ENCODE measurements at places on chromosomes 1 and 21.

- no peak for DNase-seq
These were observed 16.7 kb downstream of the CAMTA1 start for GRCh38 chr1:6801966-6802365.

DNA sequence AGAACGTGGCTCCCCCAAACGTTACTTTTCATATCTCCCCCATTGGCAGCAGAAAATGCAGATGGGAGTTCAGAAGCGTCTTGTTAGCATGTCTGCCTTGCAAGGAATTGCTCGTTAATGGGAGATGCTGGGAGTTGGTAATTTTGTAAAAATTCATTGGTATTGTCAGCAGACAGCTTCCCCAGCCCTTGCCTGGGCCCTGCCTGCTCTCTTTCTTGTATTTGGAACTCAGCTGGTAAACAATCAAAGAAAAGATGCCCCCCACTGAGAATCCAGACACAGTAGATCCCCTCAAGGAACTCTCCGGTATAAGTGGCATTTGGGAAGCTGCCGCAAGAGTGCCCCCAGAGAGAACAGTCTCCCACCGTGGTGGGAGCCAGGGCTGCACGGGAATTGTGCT is 94.4 kb upstream of the IGSF21 start:
- no peak for DNase-seq

GRCh38 chr21:14589855-14590563 is 43.9 kb upstream of the SAMSN1 start:
- no peak for DNase-seq

DNA sequence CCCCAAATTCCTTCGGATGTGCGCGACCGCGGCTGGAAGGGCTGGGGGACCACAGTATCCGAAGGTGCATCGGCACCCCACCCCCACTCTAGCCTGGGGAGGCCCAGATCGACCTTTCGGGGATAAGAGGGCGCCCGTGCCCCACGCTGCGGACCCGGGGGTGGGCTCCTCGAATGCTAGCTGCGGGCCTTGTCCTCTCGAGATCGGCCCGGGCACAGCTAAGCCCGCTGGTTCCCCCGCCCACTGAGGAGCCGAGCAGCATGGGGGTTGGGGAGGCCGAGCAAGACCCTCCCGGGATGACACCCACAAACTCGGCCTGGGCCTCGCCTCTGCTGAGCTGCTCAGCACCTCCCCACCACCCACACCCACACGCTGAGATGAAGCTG is 653 bp upstream of the IFFO2 start:
- peak; percentile 39 for DNase-seq

DNA sequence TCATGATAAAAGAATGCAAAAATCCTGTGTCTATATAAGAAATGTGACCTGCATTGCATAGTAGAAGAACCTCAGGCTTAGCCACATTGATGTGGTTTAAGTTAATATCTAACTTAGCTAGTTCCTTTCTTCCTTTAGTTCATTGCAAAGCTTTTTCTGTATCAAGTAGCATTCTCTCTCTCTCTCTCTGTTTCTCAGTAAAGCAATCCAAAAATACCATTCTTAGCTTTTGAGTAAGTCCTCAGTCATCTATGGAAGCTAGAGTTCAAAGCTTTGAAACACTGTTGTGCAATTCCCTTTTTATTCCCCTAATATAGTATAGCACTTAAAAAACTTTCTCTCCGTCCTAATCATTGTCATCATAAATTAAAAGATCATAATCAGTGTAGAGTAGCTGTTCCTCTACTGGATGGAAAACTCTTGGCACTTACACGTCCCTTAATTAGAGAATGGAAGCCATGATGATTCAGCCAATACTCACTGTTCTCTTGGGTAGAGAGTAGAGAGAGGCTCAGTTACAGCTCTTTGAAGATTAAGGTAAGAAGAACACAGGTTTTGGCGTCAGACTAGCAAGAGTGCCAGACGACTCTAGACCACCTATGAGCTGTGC is 350.3 kb upstream of the LYPLAL1 start:
- no peak for DNase-seq

DNA sequence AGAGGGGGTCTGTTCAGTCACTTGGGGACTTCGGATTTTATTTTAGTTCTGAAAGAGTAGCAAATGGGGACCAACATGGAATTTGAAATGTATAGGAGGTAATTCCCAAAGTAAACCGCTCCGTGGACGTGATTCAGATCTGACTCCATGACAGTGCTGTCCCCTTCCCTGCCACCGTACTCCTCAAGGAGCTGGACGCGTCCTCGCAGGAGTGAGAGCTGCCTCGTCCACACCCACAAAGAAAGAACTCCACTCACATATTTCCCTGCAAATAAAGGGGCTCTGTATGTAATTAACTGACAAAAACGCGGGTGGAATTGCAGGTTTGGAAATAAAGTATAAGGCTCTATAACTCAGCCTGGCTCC is 183.6 kb downstream of the ETS2 start:
- DNase-seq = no peak

DNA sequence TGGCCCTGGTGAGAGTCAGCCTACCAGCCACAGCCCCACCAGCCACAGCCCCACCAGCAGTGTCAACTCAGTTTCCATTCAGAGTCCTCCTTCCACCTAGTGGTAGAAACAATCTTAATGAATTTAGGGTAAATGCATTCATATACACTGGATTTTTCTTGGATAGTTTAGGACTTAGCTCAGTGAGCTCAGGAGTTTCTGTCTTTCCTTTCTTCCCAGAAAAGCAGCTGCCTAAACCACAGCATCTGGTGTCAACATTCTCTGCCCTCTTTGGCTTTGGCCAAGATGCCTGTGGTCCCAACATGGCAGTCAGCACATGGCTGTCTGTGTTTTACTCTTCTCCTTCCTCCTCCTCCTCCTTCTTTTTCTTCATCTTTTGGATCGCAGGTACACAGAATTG is 94.0 kb downstream of the CLIC6 start:
- no peak for DNase-seq
